ENCODE measurements at places on chromosomes 5 and 9. TPM values are rescaled to one million over a fixed set of nuclear protein-coding genes. Genes with fewer than 3 reads are reported as not detected.

The FIBCD1 gene
- under 0.01 TPM for total RNA-seq

The SLC22A5 gene
- 3.0 TPM for total RNA-seq

The IL9 gene
- total RNA-seq: not detected

The PIP5K1B gene
- under 0.01 TPM for total RNA-seq

The GLDC gene
- 3.4 TPM for total RNA-seq
